Activated naive CD4-positive, alpha-beta T cell treated with Interleukin-2 at 50 U/mL for 16 hours (primary cell): ENCODE measurements at places on chromosomes 13 and 19.
A peak's percentile ranks its signal among the peaks of the same experiment; 100 is the strongest.

GRCh38 chr13:92649140-92649813 lies 577.3 kb upstream of the GPC6 start:
- no peak for DNase-seq

DNA sequence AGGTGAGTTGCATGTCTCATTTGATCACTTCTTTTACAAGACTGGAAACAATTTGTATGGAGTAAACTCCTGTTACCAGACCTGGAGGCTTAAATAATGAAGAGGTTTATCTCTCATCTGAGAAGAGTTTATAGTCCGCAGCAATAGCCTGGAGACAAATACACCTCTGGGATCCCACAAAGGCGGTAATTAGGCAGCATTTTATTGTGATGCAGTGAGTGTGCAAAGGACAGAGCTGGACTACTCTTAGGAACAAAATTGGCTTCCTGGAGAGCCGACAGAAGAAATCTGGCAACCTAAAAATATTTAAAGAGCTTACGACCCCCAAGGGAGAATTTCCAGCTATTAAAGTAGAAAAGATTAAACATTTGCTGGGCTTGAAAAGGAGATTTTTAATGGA lies 11.8 kb upstream of the KATNAL1 start:
- DNase-seq, result no peak

GRCh38 chr13:84528408-84529070 lies 646.3 kb upstream of the SLITRK1 start:
- no peak for DNase-seq

- DNase-seq, result no peak
Measured at GRCh38 chr13:113990321-113990837, 16.5 kb upstream of the C13orf46 start.

DNA sequence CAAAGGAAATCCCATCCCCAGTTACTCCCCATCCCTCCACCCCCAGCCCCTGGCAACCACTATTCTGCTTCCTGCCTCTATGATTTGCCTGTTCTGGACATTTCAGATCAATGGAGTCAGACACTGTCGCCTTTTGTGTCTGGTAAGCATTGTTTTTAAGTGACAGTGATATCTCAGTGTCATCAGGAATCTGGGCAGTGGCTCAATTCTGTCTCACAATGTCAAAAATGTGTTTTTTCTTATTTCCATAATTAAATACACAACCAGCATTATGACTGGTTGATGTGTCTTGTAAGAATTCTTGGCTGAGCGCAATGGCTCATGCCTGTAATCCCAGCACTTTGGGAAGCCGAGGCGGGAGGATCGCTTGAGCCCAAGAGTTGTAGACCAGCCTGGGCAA lies 20.2 kb upstream of the PGLS start:
- DNase-seq, result no peak

DNA sequence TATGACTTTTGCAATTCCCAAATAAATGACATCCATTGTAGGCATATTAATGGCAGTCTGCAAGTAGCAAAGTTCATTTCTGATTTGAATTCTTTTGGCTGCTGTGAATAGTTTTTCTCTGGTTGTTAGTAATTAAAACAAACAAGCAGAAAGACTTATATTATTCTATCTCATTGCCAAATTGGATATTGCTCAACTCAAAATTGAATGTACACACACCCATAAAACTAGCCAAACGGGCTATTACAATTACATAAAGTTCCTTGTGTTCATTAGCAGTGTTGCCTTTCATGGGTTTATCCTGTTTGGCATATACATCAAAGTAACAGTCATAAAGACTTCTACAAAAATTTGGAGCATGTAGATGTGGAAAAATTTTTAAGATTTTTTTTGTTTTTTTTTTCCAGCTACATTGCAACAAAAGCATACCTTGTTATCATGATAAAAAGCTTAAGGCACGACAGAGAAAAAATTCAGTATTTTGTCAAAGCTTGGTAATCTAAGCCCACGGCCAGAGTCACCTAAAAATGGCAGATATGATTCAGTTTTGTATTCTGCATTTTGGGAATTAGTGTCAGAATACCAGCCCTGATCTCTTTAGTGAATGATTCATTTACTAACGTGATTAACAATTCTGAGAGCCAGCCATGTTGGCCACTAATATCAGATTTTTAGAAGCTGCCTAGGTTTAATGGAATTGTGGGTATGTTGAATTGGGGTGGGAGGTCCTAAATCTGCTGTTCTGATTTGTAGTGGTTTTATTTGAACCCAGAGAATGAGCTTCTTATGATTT lies 108.4 kb downstream of the KLF5 start:
- no peak for DNase-seq

DNA sequence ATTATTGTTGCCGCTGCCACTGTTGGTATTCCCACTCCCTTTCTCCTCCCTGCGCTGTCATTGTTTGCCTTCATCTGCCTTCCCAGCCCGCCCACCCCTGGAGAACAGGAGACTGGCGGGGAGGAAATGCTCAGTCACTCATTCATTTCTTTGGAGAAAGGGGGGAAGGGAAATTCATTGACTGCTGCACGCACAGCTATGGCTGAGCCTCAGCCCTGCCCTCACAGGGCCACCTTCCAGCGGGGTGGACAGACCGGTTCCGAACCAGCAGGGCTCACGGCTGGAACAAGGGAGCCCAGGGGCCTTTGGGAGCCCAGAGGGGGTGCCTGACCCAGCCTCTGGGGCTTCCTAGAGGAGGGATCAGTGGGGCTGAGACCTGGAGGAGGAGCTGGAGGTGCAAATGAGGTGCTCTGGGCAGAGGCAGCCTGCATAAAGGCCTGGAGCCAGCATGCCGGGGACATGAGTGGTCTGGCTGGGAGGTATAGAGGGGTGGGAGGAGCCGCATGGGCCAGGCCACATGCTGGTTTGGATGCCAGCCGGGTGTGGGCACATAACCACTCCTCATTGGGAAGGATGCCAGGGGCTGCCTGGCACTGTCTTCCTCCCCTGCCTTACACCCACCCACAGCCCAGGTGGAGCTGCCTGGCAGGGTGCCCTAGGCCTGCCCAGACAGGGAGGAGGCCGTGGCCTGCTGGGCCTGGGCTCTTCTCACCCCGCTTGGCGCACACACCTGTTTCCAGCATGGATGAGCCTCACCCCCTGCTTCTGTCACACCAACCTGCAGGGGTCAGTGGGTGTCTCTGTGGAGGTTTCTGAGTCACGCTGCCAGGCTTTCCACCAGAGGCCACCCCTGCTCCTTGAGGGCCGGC lies 26.8 kb downstream of the PPP5C start:
- DNase-seq, result no peak

GRCh38 chr13:46134961-46135522 lies 30.2 kb upstream of the CPB2 start:
- no peak for DNase-seq

GRCh38 chr19:48868114-48868886 lies at the start of gene PLEKHA4:
TSS of gene PLEKHA4 (minus strand) at chr19:48868617. CDS start at chr19:48867620, 997 bp downstream.
- no peak for DNase-seq

- no peak for DNase-seq
Measured at GRCh38 chr19:53157626-53158025, 1.2 kb downstream of the ZNF347 start.

DNA sequence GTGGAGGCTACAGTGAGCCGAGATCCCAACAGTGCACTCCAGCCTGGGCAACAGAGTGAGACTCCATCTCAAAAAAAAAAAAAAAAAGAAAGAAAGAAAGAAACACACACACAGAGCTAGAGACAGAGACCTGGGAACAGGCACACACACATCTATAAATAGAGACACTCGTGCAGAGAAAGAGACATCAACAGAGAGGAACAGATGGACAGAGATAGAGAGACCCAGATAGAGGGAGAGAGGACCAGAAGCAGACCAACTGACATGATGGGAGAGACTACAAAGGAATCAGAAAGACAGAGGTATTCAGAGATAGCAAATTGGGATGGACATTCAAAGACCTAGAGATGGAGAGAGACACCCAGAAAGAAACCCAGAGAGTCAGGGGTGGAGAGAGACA lies 2.1 kb upstream of the CA11 start:
- no peak for DNase-seq

DNA sequence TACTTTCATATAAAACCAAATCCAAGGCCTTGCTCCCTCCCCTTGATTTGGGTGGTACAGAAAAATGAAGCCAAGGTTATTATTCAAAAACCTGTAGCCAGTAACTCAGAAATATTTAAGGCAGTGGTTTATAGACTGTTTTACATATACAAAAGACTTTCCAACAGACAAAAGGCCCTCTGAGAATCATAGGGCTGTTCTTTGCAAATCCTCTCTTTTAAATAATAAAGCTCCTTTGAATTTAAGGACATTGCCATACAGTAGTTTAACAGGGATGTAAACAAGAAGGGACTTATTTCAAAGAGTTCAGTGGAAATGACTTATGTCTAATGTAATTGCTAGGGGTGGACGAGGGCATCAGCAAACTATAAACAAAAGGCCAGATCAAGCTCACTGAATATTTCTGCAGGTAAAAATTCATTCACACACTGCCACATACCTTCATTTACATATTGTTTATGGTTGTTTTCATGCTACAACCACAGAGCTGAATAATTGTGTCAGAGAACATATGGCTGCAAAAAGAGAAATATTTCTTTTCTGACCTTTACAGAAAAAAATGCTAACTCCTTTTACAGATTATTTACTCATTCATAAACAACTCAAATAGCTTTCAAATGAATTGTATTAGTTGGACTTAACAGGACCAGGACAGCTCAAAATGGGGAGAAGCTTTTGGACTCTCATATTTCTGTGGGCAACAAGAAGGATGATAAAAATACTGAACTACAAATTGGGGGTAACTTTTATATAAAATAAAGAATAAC lies 665.6 kb downstream of the SLITRK1 start:
- no peak for DNase-seq

GRCh38 chr13:110238818-110239195 lies 68.2 kb downstream of the COL4A1 start:
- DNase-seq, result no peak

DNA sequence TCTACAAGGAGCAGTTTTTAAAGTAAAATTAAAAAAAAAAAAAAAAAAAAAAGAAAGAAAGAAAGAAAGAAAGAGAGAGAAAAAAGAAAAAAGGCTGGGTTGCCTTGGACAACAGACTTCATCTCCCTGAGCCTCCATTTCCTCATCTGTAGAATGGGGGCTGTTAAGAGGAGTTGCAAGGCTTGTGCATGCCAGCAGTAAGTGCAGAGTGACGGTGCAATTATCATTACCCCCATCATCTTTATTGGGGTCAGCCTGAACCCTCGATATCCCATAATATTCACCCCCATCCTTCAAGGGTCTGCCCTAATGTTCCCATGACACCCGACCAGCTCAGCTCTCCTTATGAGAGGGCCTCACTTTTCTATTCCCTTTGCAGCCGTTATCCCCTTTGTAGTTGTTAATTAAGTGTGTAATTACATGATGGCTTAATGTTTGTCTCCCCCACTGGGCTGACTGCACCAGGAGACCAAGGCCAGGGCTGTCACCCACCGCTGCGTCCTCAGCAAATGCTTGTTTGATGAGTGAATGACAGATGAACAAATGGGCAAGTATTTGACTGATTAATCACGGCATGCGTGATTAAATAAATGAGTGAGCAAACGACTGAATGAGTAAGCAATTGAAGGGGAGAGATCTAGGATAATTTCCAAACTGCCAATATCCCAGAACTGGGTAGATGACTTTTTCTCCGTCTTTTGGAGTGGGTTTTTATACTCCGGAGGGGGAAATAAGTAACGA lies 10.1 kb downstream of the FOSB start:
- DNase-seq, result peak; percentile 46

- no peak for DNase-seq
Measured at GRCh38 chr13:77760893-77761292, 63.4 kb downstream of the SLAIN1 start.

DNA sequence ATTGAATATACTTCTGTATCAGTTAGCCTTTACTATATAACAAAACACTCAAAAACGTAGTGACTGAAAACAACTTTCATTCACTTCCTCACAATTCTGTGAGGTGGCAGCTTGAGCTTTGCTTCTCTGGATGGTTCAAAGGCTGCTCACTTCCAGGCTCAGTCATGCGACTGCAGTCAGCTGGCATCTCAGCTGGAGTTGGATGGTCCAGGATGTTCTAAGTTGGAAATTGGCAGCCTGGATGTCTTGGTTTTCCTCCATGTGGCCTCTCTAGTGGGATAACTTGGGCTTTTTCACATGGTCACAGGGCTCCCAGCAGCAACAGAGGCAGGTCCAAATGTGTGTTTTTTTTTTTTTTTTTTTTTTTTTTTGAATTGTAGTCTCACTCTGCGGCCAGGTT lies 204.4 kb downstream of the LACC1 start:
- DNase-seq, result no peak

DNA sequence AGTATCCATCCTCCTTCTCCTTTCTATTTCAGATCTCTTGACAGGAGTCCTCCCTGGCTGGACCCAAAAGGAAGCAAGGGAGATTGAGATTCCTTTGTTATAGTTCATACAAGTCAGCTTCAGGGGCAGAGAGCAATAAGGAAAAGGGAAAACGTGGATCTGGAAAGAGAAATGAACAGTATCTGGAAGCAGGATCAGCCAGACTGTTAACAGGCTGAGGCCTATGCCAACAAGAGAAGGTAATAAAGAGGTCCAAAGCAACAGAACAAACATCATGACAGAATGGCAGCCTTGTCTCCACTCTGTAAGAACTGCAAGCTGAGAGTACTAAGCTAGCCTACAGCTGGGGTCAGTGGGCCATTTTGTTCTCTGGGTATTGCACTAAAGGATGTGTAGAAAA lies 64.5 kb downstream of the RAP2A start:
- no peak for DNase-seq

DNA sequence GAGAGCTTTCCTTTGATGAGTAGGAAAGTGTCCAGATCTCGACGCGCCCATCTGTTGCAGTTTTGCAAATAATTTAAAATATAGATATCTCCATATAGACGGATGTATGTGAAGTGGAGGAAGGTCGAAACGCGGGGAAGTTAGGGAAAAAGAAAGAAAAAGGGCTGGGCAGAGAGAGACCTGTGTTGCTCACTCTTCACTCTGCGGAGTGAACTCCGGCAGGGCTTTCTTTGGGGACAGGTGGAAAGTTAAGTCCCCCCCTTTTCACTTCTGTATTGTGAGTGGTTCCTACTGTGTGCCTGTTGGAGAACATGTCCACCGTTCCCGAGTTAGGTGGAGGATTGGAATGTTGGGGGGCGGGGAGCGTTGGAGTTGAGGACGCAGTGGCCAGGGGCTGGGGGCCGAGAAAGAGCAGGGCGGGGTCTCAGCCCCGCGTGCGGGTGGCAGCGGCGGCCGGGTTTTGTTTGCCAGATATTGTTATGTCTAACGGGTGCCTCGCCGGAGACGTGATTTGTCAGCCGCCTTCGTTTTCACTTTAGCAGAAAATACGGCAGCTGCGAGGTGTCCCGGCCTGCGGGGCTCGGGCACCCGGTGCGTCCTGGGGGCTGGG lies 145.1 kb upstream of the ZNF536 start:
- DNase-seq, result no peak

GRCh38 chr13:95035311-95036109 lies 265.7 kb downstream of the ABCC4 start:
- DNase-seq, result no peak

DNA sequence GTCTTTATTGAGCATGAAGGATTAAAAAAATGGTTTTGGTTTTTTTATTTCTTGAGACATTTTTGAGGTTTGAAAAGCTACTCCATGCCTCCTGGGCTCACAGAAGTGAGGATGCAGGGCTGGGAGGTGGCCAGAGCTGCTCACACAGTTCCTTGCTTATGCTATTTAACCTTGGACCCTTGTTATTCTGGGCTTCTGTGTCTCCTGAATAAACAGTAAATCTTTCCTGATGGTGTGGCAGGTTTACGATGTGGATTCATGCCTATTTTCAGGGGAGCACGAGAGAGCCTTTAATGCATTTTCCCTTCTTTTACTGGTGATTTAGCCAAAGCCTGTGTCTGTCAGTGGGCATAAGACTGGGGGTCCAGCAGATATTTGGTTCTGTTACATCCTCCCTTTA lies 34.3 kb upstream of the PCDH8 start:
- no peak for DNase-seq

GRCh38 chr13:62653371-62653770 lies 1237.7 kb upstream of the PCDH20 start:
- DNase-seq, result no peak

- DNase-seq, result no peak
Measured at GRCh38 chr13:63044589-63045313, 1629.1 kb upstream of the PCDH20 start.
